ENCODE measurements at places on chromosomes 6 and 20.
A peak's percentile ranks its signal among the peaks of the same experiment; 100 is the strongest.

GRCh38 chr20:38125157-38126056 is 39.7 kb downstream of the TGM2 start:
- peak; percentile 65 for DNase-seq

GRCh38 chr20:57785061-57785460 is 75.2 kb upstream of the PMEPA1 start:
- DNase-seq: no peak

- DNase-seq: no peak
Observed at GRCh38 chr20:20366551-20366875, 1.4 kb upstream of the INSM1 start.

GRCh38 chr6:101722991-101723579 is 329.6 kb downstream of the GRIK2 start:
- no peak for DNase-seq

- no peak for DNase-seq
Observed at GRCh38 chr6:73051147-73051546, 174.1 kb downstream of the KHDC1L start.

DNA sequence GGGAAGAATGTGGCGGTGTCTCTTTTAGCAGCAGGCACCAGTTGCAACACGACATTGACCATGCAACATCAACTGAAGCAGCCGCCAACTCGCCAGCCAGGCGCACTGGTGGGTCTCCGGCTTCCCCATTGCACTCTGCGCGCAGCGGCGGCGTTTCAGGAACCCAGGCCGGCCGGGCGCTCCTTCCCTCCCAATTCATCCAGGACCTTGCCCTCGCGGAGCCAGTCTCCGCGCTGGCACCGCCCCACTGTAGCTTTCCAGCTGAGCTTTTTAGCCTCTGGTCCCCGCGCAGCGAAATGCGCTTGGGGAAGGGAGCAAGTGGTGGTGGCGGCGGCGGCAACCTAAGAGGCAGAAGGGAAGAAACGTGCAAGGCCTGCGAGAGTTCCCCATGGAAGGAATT is 297.9 kb upstream of the RIMS1 start:
- no peak for DNase-seq

DNA sequence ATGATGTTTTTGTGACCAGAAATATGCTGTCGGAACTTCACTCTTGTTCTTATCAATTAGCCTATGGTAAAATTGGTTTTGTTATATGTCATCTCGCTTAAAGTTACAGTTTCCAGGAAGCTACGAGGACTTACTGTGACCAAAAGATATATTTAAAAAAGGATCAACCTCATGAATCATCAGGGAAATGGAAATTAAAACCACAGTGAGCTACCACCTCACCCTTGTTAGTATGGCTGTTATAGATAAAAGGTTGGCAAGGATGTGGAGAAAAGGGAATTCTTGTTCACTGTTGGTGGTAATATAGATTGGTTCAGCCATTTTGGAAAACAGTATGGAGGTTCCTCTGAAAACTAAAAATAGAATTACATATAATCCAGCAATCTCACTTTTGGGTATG is 14.3 kb upstream of the INSM1 start:
- no peak for DNase-seq

GRCh38 chr6:34982424-34982852 is 93.4 kb downstream of the ANKS1A start:
- no peak for DNase-seq

DNA sequence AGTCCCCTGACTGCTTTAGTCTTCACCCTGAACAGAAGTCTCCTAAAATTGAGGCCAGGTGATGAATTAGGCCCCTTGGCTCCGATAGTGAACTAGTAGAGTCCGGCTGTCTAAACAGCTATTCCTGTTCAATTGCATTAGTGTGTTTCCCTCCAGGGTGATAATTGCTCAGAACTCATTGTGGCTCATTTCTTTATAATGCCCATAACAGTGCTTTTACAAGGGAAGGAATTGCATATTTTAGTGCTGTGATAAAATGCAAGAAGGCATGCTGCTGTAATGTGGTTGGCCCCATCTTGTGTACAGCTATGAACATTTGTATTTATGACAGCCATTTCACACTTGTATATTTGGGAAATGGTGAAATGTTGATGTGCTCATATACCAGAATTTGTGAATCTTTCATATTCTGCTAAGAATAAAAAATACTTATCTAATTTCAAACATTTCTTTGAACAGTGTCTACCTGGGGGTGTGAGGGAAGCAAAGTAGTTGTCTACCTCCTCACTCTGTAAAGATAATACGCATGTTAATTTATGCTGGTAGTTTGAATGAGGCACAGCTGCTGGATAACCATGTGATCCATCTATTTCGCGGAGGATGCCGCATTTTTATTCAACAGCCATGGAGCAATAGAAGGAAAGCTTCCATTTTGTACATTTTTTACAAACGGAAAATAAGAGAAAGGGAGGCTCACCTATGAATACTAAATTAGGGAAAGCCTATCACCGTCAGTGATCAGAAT is 451.4 kb downstream of the NKAIN2 start:
- DNase-seq: no peak

DNA sequence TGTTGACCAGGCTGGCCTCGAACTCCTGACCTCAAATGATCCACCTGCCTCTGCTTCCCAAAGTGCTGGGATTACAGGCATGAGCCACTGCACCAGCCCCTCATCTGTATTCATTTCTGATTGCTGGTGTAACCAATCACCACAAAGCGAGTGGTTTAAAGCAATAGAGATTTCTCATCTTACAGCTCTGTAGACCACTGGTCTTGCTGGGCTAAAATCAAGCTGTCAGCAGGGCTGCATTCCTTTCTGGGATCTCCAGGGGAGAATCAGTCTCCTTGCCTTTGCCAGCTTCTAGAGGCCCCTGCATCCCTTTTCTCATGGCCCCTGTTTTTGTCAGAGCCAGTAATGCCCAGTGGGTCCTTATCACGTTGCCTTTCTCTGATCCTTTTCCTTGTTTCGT is 49.9 kb upstream of the PMEPA1 start:
- DNase-seq: no peak

GRCh38 chr20:24649787-24650490 is 180.5 kb downstream of the SYNDIG1 start:
- DNase-seq: no peak

DNA sequence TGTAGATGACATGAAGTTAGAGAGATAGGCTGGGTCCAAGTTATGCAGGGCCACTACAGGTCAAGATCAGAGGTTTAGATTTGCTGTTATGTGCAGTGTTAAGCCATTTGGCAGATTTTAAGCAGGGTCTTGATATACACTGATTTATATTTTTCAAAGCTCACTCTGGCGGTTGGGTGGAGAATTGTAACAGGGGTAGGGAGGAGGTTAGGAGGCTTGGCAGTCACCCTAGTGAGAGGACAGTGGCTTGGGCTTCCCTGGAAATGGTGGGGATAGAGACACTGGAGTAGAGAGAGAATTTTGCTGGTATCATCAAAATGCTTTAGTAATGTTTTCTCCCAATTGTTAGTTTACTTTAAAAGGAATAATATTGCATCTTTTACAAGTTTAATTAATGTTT is 149.5 kb upstream of the SUPT3H start:
- DNase-seq: no peak

DNA sequence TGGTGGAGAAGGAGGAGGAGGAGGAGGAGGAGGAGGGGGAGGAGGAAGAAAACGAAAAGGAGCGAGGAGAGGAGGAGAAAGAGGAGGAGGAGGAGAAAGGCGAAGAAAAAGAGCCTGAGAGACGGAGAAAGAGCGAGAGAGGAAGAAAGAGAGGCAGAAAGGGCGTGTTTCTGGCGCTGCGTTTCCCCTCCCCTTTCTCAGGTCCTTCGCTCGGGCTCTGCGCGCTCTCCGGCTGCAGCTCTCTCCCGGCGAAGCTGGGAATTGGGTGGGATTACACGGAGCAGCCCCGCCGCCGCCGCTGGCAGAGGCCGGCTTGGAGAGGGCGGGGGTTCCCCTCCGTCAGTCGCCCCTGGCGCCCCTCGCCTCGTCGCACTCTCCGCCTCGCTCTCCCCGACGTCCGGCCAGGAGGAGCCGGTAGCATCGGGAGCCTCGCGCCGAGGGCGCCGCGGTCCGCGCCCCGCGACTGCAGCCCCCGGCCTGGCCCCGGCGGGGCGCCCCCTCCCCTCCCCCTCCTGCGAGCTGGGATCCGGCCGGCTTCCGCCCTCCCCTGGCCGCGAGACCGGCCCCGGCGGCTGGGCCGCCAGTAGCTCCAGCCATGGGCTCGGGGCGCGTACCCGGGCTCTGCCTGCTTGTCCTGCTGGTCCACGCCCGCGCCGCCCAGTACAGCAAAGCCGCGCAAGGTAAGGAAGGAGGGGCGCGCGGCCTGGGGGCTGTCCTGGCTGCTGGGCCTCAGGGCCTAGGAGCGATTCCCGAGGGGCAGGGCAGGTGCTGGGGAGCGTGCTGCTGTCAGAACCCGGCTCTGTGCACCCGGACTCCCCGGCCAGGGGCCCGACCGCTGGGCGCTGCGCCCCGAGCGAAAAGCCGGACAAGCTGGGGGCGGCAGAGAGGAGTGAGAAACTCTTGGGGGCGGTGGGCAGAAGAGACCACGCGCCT is at the start of gene SCUBE3:
Gene SCUBE3 (plus strand): TSS at position 133 of the 933 bp plus-strand sequence. CDS start 463 bp downstream, at position 596.
- DNase-seq: no peak

- no peak for DNase-seq
Observed at GRCh38 chr20:50868509-50869495, 62.4 kb downstream of the ADNP start.

DNA sequence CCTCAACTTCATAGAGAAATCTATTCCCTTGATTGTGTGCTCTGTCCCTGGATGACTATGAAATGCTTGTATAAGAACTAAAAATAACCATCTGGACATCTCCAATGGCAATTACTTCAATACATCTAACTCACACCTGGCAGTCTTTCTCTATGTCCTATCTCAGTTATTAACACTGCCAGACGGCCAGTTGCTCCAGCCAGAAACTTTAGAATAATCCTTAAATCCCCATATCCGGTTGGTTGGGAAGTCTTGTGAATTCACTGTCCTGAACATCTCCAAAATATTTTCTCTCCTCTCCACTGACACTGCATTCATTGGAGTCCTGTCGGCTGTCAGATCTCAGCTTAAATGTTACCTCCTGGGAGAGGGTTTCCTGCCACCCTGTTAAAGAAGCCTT is 12.2 kb upstream of the LAMA2 start:
- DNase-seq: no peak

DNA sequence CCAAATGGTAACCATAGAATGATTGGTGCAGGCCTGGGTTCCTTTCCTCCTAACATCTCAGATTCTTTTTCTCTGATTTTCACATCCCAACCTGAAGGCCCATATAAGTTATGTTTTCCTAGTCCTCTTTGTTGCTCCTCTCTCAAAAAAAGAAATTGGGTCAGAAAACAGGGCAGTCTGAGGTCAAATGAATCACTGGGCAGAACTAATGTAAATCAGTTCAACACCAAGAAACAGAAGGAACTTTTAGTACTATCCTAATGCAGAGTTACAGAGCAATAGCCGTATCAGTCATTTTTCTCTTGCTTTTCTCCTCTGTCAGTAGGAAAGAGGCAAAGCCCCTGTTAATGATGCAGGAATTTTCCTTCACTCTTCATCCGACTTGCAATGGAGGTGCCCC is 11.0 kb upstream of the TPD52L1 start:
- no peak for DNase-seq

DNA sequence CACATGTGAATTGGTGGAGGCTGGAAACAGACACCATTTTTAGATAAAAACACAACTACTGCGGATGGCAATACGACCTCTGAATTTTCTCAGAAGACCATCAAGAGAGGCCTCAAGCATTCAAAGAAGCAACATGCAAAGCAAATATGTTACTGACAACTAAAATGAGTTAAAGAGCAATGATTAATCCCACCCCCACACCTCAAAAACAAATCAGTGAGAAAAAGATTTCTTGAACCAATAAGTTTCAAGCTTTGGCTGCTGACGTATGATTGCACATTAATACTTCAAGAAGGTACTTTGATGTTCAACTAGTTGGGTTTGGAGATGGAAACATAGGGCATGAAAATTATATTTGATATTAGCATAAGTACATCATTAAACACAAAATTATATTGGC is 982 bp downstream of the MMUT start:
- no peak for DNase-seq

DNA sequence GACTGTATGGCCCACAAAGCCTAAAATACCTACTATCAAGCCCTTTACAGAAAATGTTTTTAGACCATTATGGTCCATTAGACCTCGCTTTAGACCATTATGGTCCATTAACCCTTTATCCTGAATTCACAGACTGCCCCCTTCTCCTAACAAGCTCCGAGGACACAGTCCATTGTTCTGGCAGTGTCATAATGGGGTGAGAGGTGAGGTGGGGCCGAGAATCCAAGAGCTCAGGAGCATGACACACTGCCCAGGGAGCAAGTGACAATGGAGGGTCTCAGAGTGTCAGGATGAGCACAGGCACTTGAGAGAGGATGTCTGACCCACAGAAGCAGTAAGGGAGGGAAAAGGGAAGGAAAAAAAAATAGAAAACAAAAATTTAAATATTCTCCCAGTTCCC is 212.4 kb upstream of the NT5E start:
- DNase-seq: no peak

GRCh38 chr6:77466055-77466450 is 2.8 kb upstream of the HTR1B start:
- peak; percentile 30 for DNase-seq
